Fibroblast of the aortic adventitia (primary cell): ENCODE measurements at places on chromosomes 6 and 20. TPM values are rescaled to one million over a fixed set of nuclear protein-coding genes. Genes with fewer than 3 reads are reported as not detected.
A peak's percentile ranks its signal among the peaks of the same experiment; 100 is the strongest.

DNA sequence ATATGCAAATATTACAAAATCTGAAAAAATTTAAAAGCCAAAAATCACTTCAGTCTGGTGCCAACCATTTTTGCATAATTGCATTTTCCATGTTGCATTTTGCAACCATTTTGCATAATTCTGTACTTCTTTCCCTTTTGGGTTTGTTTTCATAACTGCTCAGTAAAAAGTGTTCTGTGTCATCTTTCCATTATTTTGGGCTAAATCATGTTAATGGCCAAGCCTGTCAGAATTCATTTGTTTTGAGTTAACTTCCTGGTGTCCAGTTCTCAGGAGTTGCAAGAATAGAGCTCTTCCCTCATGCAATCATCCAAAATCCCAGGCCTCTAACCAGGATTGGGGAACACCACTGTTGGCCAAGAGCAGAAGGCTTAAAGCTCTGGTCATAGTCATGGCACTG is 133.6 kb downstream of the MTHFD1L start:
- DNase-seq = peak; percentile 10

GRCh38 chr20:35883778-35884540 is 70.3 kb downstream of the SCAND1 start:
- peak; percentile 100 for DNase-seq

DNA sequence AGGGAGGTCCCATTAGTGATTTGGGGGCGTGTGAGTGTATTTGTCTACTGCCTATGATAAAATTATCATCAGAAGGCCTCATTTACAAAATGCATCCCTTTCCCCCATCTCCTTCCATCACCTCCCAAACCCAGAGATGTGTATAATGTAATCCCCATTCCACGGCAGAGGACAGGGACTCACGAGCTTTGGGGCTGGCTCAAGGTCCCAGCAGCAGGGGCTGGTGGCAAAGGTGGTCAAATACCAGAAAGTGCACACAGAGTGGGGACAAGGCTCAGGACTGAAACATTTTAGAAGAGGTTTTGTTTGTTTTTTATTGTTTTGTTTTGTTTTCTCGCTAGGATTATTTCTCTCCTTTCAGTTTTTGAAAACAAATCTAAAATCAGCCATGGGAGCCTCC is 68.5 kb upstream of the TOP1 start:
- no peak for DNase-seq

DNA sequence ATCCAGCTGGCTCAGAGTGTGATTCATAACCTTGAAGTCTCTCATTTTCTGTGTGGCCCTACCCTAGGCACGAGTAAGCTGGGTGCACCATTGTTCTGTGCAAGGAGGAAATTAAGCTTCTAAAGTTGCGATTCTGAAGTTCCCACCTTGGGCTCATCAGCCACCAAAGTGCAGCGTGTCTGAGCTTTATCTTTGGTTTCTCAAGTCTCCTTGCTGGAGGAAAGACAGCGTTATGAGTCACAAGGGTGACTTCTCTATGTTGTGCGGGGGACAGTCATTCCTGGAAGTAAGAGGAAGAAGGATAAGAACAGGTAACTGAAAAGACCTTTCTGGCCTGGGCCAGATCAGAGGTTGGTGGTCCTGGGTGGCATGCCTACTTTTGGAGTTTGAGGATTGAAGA is 16.8 kb downstream of the MRAP2 start:
- no peak for DNase-seq

DNA sequence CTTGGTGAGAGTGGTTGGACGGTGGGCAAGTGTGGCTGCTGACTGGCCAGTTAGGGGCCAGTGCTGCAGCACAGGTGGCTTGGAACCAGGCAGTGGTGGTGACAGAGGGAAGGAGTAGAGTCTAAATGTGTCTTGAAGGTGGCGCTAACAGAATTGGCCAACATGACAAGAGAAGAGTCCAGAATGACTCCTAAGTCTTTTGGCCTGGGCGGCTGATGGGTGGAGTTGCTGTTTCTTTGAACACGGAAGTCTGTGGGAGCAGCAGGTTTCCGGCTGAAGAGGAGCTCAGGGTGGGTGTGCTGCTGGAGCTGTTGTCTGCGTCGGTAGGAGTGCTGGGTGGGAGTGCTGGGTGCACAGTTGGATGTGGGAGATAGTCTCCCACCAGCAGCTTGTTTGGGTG is 10.1 kb downstream of the LSM14B start:
- DNase-seq = no peak

GRCh38 chr6:66396145-66396544 is 689.1 kb upstream of the EYS start:
- no peak for DNase-seq

DNA sequence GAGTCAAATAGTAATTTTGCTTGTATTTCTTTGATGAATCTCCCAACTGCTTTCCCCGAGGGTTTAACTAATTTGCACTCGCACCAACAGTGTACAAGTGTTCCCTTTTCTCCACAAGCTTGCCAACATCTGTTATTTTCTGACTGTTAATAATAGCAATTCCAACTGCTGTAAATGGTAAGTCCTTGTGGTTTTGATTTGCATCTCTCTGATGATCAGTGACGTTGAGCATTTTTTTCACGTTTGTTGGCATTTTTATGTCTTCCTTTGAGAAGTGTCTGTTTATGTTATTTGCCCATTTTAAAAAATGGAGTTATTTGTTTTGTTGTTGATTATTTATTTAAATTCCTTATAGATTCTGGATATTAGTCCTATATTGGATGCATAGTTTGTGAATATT is 399.8 kb upstream of the MAN1A1 start:
- no peak for DNase-seq

GRCh38 chr6:41770381-41771057 is 9.2 kb downstream of the FRS3 start:
- no peak for DNase-seq

DNA sequence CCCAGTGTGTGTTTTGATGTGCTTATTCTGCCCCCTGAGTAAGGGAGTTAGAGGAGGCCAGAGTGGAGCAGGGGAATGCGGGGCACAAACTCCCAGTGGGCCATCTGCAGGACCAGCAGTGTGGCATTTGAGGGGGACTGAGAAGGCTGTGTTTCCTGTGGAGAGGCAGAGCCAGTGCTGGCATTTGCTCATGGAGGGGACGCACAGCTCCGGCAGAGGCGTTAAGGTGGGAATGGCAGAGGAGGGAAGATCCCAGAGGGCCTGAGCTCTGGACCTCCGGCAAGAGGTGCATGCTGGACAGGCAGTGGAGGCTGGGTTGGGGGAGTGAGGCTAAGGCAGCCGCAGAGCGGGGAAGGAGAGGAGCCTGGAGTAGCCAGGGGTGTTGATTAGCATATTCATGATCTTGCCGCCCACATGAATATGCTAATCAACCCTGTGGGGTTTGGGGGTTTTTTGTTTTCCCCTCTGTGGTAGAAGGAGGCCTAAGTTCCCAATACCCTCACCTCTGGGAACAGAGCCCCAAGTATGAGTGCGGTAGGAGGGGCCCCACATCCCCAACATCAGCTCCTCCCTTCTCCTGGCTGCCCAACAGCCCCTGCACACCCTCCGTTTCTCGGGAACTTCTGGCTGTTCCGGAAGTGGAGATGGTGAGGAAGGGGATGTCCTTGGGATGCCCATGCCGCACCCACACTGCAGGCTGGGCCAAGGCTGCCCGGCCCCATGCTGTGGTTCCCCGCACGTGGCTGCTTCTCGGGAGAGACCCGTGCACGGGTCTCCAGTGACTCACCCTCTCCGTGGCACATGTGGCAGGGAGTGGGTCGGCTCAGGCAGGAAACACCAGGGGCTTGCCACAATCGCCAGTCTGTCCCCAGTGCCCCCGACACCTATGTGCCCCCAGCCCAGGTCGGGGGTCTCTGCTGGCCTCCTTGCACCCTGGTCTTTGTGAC is 33.8 kb downstream of the DLGAP4 start:
- no peak for DNase-seq

- no peak for DNase-seq
Observed at GRCh38 chr6:34538581-34538980, 17.5 kb downstream of the SPDEF start.

DNA sequence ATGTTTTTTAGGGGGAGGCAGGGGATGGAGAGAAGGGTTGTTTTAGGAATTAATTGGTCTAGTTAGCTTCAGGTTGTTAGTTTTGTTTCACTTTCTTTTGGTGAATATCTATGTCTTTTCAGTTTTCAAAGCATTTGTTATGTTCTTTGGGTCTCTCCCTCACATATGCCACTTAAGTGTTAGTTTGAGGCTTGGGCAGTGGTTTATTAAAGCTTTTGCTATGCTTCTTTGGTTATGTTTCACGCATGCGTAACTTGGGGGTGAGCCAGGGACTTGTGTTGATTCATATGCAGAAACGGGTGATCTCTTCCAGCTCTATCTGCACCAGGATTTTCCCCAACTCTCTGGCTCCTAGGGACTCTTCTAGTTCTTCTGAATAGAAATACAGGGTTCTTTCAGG is 11.4 kb upstream of the MMS22L start:
- DNase-seq = peak; percentile 58

DNA sequence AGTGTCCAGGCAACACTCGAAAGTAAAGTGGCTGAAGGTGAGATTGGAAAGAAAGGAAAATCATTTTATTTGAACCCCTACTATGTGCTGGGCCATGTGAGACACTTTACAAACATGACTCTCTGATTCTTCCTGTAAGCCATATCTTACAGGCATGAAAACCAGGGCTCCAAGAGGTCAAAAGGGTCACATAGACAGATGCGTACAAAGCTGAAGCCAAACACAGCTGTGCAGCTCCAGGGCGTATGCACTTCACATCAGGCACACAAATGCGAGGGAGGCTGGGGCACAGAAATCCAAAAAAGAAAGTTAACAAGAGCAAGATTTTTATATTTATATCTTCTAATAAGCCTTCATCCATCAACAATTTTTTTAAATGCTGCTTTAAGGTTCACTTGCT is 176.5 kb downstream of the PHACTR1 start:
- no peak for DNase-seq

DNA sequence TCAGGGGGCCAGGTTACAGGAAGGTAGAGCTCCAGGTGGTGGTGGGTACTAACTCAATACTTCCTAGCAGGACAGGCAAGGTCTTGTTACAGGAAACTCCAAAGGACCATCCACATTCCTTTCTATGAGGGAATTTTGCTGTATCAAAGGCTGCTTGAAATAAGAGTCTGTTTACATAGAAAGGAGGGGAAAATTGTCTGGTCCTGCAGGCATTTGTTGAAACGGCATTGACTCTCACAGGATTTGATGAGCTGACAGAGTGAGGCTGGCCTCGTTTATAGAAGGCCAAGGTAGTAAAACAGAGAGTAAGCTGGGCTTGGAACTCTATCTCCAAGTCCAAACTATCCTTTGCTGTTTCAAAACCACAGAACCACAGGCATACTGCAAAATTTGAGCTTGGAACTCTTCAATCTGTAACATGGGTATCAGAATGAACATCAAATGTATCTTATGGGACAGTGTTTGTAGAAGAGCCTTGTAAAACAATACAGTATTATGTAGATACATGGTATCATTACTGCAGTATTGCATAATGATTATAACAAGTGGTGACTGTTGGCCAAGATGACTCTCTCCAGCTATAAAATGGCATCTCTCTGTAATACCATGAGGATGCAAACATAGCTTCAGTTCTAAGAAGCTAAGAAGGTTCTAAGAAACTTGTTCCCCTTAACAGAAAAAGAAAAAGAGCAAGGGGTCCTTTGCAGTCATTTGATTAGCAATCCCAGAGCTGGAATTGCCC is 61.5 kb downstream of the TRAM2 start:
- no peak for DNase-seq

DNA sequence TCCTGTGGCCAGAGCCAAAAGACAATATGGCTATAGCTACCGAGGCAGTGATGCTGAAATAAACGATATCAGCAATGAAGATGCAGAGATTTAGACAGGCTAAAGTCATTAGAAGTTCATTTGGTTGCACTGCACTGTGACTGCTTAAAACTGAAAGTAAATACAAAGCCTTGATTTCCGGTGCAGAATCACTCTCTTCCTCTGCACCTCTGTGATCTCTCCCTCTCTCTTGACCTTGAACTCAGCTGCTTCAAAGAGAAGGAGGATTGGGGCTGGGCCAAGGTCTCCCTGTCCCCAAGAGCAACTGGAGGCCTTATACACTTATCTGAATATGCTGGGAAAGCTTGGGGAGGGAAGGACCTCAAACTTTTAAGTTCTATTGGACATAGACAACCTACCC is 34.6 kb upstream of the SPACA1 start:
- peak; percentile 0 for DNase-seq

- DNase-seq = no peak
Observed at GRCh38 chr6:32972353-32973143, 4.2 kb downstream of the BRD2 start.

DNA sequence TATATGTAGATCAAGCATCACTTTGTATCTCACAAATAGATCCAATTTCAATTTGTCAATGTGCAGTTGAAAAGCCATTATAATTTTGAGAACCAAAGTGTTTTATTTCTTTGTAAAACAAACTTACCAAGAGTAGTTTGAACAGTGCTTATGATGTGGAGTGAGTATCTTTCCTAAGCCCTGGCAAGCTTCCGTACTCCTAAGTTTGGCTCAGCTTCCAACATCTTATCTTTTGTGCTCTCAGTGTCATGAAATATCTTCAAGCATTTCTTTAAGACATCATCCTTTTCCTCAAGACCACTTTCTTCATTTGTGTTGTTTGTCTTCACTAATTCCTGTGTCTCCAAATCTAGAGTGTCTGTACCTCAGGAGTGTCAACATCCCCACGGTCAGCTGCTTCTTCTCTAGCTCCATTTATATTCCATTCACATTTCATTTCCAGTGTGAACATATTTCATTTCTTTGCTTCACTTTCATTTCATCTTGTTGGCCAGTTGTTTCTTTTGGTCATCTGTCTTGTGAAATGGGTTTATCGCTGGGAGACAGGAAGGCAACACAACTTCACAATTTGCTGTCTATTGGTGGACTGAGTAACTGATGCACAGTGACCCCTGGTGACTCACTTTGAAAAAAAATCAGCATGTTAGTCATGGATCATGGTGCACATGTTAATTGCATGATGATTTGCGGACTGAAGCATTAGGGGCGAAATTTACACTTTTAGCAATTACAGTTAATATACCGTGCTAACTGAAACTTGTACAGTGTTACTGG is 36.9 kb downstream of the SLC24A3 start:
- DNase-seq = no peak

GRCh38 chr6:42771741-42772100 is 10.1 kb upstream of the BICRAL start:
- no peak for DNase-seq

- DNase-seq = no peak
Observed at GRCh38 chr6:169804427-169804826, 53.0 kb downstream of the ERMARD start.

The DEFB116 gene
- total RNA-seq = not detected in 2 replicates

The LCA5 gene
- 7.4 and 12.1 TPM in 2 replicates for total RNA-seq

The TMX4 gene
- 54.6 and 89.9 TPM in 2 replicates for total RNA-seq

The FAM217A gene
- total RNA-seq = not detected in 2 replicates

The NINL gene
- 6.5 and 31.0 TPM in 2 replicates for total RNA-seq

The LHFPL5 gene
- not detected in 2 replicates for total RNA-seq

The GPR63 gene
- under 0.01 and 0.27 TPM in 2 replicates for total RNA-seq

The IMPG1 gene
- total RNA-seq = not detected in 2 replicates

The GPR6 gene
- total RNA-seq = not detected in 2 replicates

The CST8 gene
- not detected in 2 replicates for total RNA-seq
